ENCODE measurements at places on chromosomes 5 and 9.

DNA sequence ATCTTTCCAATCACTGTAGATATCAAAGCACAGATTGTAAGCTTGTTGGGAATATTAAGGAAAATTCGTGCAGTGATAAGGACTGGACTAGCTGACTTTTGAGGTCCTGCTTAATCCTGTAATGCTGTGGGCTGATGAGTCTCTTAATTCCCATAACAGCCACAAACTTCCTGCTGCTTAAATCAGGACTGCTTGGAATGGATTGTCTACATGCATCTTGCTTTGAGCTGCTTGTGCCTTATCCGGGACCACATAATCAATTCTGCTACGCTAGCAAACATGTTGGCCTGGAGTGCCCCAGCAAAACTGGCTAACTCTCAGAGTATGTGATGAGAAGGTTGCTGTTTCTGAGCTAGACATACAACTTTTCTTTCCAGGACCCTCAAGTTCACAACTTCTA is 79.6 kb downstream of the SNCAIP start:
- DNase-seq = no peak

DNA sequence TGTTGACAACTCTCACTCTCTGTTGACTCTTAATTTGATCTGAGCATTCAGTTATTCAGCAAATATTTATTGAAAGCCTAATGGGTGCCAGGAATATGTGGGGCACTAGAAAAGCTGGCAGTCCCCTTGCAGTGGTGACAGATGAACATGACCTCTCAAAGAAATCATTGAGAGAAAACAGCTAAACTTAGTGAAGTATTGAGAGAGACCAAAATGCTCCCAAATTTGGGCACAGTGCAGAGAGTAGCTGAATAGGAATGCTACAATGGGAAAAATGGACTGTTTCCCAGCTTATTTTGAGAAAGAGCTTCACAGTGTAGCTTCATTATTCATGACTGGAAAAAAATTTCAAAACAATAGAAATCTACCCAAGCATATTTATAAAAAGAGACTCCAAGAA is 257.9 kb downstream of the SGCD start:
- no peak for DNase-seq

DNA sequence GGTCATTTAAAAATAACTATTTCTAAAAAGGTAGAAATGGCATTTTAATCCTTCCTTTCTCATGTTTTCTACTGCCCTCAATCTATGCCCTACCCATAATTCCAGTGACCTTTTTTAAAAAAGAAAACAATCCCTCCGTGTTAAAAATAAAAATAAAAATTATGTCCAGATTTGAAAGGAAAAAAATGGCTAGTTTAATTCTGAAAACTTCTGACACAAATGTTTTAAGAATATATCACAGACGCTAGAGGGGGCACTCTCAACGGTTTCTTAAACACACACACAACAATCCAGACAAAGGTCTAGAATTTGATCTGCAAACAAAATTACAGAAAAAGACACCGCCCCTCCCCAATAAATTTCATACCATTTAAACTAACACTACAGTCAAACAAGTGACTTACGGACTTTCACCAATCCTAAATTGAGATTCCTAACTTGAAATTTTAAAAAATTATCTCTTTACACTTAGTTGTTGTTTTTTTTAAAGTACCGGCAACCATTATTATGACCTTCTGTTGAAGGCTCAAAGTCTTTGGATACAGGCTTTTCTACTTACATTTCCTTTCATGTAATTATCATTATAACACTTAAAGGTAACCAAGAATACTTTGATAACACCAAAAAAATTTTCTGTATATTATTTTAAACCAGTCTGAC is 38.2 kb downstream of the CLINT1 start:
- DNase-seq = no peak

- no peak for DNase-seq
Measured at GRCh38 chr9:137370865-137371520, 52.0 kb downstream of the EXD3 start.

DNA sequence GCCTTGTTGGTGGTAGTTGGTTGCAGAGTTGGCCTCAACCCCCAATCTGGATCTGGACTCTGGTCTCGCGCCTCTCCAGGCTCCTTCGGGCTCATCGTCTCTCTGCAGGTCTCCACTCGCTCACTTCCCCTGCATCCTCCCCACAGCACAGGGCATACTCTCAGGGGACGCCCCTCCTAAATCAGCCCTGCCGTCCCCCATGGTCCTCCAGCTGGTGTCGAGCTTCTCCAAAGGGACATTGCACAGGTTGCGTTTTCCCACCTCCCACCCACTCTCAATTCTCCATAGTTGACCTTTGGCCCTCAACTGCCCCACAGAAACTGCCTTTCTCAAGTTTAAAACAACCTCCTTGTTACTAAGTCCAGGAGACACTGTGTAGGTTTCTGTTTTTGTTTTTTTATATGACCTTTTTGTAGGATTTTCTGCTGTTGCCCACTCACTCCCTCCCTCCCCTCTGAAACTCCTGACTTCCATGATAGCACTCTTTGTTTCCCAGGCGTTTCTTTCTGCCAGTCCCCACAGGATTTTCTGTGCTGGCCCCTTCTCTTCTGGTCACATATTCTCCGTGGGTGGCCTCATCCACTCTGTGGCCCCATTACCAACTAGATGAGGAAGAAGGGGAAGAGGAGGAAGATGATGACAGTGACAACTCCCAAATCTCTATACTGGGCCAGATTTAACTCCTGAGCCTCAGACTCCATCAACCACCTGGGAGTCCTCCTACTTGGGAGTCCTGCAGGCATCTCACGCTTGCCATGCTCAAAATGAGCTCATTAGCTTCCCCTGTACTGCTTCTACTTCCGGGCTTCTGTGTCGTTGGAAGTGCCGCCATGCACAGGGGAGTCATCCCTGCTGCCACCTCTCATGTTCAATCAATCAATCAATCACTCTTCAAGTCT is 50.3 kb downstream of the ALG2 start:
- no peak for DNase-seq

- no peak for DNase-seq
Measured at GRCh38 chr5:162160401-162160800, 92.8 kb downstream of the GABRG2 start.

DNA sequence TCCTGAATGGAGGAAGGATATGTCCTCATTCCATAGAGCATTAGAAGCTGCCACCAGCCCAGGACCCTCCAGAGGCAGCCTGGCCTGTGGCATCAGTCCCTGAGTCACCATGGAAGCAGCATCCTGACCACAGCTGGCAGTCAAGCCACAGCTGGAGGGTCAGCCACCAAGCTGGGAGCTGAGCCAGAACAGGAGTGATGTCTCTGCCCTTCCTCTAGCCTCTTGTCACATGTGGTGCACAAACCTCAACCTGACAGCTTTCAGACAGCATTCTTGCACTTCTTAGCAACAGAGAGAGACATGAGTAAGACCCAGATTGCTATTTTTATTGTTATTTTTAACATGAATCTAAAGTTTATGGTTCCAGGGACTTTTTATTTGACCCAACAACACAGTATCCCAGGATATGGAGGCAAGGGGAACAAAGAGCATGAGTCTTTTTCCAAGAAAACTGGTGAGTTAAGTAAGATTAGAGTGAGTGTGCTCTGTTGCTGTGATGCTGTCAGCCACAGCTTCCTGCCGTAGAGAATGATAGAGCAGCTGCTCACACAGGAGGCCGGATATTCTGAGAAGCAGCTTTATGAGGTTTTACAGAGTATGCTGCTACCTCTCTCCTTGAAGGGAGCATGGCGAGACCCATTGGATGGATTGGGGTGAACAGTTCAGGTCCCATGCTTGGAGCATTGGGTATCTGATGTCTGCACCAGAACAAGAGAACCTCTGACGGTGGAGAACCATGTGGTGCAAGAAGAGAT is 13.0 kb upstream of the CYFIP2 start:
- peak; percentile 77 for DNase-seq

DNA sequence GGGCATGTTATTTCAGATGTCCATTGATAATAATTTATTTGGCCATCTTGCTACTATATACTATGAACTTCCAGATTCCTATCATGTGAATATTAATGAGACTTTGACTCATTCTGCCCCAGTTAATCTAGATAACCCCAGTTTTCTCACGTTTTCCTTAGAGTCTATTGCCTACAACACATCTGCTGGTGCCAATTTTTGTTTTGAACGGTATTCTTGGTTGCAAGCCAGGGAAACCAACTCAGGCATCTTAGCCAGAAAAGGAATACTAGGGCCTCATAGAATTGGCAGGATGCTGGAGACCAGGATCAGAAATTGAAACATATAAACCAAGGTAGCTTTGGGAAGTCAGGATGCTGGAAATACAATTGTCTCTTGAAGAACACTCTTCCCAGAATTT is 28.0 kb upstream of the NPR3 start:
- no peak for DNase-seq

DNA sequence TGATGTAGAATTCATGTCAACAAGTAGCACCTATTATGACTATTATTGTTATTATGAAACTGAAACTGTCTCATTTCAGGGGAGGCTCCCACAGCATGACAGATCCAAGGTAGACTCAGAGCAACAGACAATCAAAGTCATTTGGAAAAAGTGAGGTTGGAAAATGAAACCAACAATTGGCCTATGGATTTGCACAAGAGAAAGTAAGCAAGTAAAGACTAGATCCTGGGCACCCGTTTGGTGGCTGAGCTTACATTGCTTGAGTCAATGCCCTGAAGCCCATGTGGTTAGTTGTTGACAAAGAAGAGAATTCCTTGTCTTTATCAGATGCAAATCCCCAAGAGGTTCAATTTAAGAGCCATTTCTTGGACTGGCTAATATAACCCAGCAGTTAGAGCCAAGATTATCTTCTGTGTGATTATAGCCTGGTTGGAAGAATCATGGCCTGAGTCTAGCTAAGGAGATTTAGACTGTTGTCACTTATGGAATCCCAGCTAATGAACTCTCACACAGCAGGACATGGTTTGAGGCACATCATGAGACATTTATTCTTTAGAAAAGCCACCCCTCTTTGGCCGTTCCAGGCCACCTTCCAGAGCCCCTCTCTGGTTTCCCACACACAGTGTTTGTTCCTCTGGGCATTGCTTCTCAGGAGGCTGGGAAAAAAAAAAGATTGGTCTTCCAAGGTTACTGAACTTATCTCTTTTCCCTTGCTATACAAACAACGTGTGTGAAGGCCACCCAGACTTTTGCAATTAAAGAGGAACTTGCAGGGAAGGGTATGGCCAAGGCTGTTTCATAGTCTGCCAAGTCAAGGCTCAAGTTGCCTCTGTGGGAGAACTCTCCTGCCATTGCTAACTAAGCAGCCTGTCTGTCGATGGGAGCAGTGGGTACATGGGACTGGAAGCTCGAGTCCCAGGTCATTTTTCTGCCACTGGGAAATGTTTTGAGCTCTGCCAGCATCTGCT is 399.5 kb downstream of the ENC1 start:
- DNase-seq = no peak

All from NK-92 treated with Interleukin-12 subunit alpha and Interleukin-12 subunit beta, amount 100 ng/mL, for 24 hours (cell line).